ENCODE measurements at places on chromosomes 7 and 10.

DNA sequence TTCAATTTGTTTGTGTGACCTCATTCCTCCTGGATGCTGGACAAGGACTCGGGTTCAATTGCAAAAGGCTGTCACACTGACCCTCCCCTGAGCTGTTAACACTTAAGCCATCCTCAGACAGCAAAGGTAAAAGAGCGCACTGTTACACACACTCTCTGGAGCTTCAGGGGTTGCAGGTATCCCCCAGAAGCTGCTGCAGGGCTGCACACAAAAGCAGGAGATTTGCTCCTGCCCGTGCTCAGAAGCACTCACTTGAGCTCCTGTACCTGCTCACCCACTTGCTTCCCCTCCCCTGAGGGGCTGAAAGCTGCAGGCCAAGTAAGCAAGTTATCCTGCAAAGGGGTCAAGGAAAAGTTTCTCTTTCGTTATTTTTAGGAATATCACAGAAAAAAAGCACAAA lies 886.2 kb upstream of the ZWINT start:
- no peak for DNase-seq

GRCh38 chr10:125662584-125662983 lies 20.4 kb downstream of the TEX36 start:
- DNase-seq = no peak

- DNase-seq = no peak
Measured at GRCh38 chr7:1103009-1103788, 15.3 kb downstream of the GPER1 start.

DNA sequence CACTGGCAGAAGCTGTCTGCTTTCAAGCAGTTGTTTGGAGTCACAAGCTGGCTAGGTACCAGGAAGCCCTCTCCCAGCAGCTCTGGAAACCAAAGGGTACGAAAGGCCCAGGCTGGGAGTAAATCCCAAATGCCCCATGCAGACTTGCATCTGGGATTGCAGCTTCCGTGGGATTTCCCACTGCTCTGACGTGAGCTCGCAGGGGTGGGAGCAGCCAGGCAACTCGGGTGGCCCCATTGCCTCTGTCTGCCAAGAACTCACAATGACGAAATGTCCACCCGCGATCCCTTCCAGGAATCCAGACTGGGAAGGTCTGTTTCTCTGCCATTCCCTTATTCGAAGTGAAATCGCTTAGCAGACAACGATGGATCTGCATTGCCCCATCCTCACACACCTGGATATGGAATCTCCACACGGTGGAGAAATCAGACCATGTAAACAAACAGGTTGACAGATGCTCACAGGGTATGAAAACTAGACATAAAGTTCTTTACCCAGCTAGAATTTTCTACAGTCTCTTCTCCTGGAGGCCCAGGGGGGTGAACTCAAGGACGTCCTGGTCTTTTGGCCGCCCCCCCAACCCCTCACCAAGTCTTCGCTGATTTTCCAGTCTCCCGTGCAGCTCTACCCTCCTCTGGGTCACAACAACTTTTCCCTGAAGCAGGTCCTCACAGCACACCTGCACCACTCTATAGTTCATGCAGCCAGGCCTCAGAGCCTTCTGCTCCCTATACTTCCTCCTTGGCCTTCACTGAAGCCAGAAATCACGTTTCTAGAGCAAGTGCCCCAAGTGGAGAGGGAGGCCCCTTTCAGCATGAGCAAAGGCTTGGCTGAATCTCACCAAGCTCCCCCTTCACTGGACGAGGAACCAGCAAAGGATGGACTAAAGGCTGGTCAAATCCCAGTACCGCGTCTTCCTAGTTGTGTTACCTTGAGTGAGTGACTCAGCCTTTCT lies 20.0 kb downstream of the SH3PXD2A start:
- no peak for DNase-seq

GRCh38 chr7:155201325-155202087 lies 96.2 kb upstream of the INSIG1 start:
- no peak for DNase-seq

DNA sequence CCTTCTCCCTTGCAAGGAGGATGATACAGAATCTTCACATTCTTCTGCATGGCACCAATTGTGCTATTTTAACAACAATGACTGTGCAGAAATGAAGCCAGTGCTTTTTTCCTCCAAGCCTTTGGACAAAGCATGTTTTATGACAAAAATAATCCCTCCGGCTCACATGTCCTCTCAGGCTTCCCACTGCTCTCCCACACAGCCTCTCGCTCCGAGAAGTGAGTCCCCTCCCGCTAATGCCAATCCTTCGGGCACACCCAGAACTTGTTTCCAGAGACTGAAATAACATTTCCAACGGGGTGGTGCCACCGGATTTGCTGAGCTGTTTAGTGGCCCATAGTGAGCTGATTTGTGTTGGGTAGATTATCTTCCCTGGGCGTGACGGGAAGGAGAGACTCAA lies 35.8 kb downstream of the RBM17 start:
- no peak for DNase-seq
